ENCODE measurements at places on chromosomes 3 and 15. TPM values are rescaled to one million over a fixed set of nuclear protein-coding genes. Genes with fewer than 3 reads are reported as not detected.

Gene LRRC31
- not detected for total RNA-seq

Gene KLHL40
- total RNA-seq = not detected

Gene TP63
- 0.12 TPM for total RNA-seq

Gene CPN2
- not detected for total RNA-seq

Gene TRPM7
- total RNA-seq = 22.6 TPM

Gene TUSC7
- total RNA-seq = not detected

Gene TMEM108
- not detected for total RNA-seq

Gene LTF
- total RNA-seq = not detected

Gene TMEM266
- 0.17 TPM for total RNA-seq

Gene SKOR1
- total RNA-seq = 0.07 TPM

Data from A549 treated with GW870086 at 1 μM for 4 hours (cell line).